ENCODE measurements at places on chromosomes 5 and 9.
A peak's percentile ranks its signal among the peaks of the same experiment; 100 is the strongest.

- DNase-seq = no peak
These were observed 52.3 kb upstream of the MOCS2 start for GRCh38 chr5:53161876-53162275.

DNA sequence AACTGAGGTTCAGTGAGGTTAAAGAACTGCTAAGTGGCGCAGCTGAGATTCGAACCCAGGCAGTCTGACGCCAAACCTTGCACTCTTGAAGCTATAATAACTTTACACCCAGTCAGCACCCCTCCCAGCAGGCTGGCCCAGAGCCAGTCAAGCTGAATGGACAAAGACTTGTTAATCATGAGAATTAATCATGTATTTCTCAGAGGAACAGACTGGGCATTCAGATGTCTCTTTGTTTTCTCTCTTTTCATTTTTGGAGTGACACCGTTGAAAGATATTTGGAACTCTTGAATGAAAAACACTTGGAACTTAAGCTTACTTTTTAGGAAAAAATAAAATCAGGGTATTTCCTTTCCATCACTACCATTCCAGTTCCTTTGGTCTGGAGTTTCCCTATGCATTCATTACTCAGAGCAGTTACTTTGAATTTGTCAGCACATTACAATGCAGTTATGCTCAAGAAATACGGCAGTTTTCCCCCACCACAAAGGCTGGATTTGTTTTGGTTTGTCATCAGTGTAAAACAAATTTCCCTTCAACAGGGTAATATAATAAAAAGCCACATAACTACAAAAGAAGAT lies 22.6 kb upstream of the MAMDC2 start:
- no peak for DNase-seq

DNA sequence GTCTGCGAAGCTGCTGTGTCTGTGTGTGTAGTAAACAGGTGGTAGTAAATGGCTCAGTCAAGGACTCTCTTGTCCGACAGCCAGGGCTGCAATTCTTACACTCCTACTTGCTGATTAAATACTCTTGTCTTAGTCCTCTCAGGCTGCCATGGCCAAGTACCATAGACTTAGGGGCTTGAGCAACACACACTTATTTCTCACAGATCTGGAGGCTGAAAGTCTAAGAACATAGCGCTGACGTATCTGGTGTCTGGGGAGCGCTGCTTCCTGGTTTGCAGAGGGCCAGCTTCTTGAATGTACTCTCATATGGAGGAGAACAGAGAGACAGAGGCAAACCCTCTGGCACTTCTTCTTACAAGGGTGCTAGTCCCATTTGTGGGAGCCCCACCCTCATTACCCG lies 411.0 kb downstream of the MED10 start:
- DNase-seq = no peak

DNA sequence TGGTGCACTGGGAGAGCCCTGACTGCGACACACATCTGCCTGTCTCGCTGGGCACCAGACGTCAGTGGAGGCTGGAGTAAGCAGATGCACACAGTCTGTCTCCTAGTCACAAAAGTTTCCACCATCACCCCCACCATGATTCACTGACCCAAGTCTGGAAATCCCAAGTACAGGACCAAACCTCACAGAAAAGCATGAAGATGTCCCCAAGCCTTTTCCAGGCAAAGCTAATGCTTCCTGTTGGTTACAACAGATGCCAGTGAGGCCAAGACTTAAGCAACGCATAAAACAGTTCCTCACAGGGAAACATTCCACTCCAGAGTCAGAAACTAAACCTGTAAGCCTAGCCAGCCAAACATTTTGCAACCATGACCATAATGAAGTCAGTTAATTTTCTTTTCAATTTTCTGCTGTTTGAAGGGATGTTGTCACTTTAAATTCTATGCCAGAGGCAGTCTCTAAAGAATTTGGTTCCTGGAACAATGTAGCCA lies 259.3 kb upstream of the SLC30A5 start:
- DNase-seq = no peak

- peak; percentile 18 for DNase-seq
These were observed 29.7 kb downstream of the TEX10 start for GRCh38 chr9:100322954-100323536.

GRCh38 chr5:112923988-112924387 lies 2.0 kb upstream of the REEP5 start:
- no peak for DNase-seq

DNA sequence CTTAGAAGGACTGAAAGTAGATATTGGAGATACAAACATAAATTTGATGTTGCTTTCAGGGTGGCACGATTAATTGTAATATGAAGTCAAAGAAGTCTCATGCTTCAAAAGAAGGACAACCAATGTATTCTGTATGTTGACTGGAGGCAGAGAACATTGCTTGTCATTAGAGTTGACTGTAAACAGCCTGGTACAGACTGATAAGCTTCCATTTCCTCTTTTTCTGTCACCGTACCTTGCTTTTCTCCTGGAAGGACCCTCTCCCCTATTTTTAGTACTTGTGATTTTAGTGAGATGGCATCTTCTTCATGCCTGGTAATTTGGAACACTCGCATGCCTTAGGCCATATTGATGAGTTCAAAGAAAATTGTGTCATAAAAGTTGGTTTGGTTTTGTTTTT lies 809.4 kb downstream of the PRELID2 start:
- DNase-seq = no peak

Measured in NCI-H1092 treated with DMSO at 0.1 percent for 48 hours (cell line).